Activated T-cell treated with anti-CD3 and anti-CD28 coated beads, Interleukin-2, amount 50 U/mL, for 72 hours (primary cell): ENCODE measurements at places on chromosomes 7 and 10.
A peak's percentile ranks its signal among the peaks of the same experiment; 100 is the strongest.

GRCh38 chr10:123102673-123103072, 33.1 kb upstream of the HMX3 start:
- no peaks in the 10 kb centered on the region for H3K4me1 ChIP-seq
- no peaks in the 10 kb centered on the region for H3K36me3 ChIP-seq
- no peak for DNase-seq
- H3K4me3 ChIP-seq = no peak overlapping the region

GRCh38 chr10:44962870-44963738, 3.5 kb downstream of the RASSF4 start:
- no peak overlapping the region for H3K4me3 ChIP-seq
- H3K4me1 ChIP-seq = peaks cover 45% of the 10 kb centered on the region
- H3K36me3 ChIP-seq = no peaks in the 10 kb centered on the region

DNA sequence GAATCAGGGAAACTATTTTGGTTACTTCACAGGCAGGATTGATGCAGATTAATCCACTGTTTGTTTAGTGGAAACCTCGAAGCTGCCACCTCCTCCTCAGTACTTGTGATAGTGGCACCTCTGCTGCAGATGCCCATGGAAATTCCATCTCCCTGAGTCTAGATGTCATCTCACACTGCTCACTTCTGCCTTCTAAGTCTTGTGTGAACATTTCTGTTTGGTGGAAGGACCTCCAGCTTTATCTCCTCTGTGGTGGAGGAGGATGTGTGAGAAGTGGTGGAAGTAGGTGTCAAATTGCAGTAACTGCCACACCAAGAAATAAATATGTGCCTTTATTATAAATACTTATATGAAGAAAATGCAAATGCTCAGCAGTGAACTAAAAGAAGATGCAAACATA, 25.8 kb upstream of the GPR141 start:
- no peaks in the 10 kb centered on the region for H3K36me3 ChIP-seq
- H3K4me3 ChIP-seq = no peak overlapping the region
- no peaks in the 10 kb centered on the region for H3K4me1 ChIP-seq
- no peak for DNase-seq

GRCh38 chr7:54701982-54702381, 57.0 kb downstream of the SEC61G start:
- H3K27me3 ChIP-seq = no peaks in the 10 kb centered on the region
- H3K36me3 ChIP-seq = no peaks in the 10 kb centered on the region
- no peak for DNase-seq
- H3K27ac ChIP-seq = no peak overlapping the region
- H3K4me1 ChIP-seq = no peaks in the 10 kb centered on the region

DNA sequence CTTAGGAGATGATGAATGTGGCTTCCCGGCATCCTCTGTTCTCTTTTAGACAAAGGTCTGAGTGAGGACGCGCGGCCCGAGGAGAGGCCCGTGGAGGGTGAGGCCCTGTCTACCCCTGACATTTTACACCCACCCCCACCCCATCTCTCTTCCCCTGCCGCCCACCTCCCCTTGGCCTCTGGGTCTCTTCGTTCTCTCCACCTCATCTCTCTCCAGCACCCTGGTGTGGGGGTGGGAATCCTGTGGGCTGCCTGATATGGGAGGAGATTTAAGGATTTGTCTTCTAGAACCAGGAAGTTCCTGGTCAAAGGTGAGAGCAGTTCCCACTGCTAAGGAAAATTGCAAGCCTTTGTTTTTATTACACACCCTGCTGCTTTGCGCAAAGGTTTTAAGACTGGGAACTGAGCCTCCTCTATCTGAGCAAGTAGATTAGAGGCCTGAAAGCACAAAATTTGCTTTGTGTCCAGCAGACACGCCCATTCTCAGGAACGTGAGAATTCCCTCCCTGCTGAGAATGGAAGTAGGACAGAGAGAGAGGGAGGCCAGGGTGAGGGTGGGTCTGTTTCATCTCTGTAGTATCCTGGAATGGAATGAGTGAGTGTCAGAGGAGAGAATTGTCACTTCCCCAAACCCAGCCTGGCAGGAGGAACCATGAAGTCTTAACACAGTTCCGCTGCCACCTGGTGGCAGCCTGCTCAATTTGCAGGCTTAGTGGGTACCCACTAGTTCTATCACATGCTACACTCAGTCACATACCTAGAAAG, 91.2 kb downstream of the GTF2IRD1 start:
- no peaks in the 10 kb centered on the region for H3K27me3 ChIP-seq
- no peaks in the 10 kb centered on the region for H3K36me3 ChIP-seq
- H3K4me1 ChIP-seq = no peaks in the 10 kb centered on the region
- no peak overlapping the region for H3K27ac ChIP-seq

DNA sequence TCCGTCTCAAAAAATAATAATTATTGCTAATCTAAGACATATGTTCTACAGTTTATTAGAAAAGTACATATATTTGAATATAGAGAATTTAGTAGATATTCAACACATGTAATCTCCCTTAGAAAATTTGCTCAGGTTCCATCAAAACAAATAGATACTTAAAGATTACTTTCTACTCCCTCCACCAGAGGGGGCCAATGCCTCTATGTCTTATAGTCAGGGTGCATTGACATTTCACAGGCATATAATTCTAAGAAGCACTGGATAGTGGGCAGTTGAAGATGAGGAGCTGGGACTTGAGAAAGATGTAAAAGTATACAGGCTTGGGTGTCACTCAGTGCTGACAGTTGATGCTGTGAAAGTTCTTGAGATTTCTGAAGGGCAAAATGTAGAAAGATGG, 301.6 kb upstream of the HPS1 start:
- no peak overlapping the region for H3K4me3 ChIP-seq
- H3K27me3 ChIP-seq = no peaks in the 10 kb centered on the region
- no peaks in the 10 kb centered on the region for H3K4me1 ChIP-seq
- peak; percentile 7 for DNase-seq

- H3K27ac ChIP-seq = no peak overlapping the region
- H3K4me3 ChIP-seq = no peak overlapping the region
- no peak for DNase-seq
Measured at GRCh38 chr10:90817128-90817889, 40.5 kb downstream of the HTR7 start.

DNA sequence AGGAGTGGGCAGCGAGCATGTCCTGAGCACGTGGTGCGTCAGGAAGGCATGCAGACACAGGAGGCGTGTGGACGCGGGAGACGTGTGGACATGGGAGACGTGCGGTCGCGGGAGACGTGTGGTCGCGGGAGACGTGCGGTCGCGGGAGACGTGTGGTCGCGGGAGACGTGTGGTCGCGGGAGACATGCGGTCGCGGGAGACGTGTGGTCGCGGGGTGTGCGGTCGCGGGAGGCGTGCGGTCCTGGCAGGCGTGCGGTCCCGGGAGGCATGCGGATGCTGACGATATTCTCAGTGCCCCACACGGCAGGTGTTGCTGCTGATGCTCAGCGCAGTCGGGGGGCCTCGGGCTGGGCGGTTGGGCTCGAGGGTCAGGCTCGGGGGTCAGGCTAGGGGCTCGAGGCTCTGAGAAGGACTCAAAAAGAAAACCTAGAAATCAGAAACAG, 94.2 kb downstream of the NKX6-2 start:
- H3K4me1 ChIP-seq = peaks cover 7% of the 10 kb centered on the region
- peaks cover 5% of the 10 kb centered on the region for H3K36me3 ChIP-seq
- no peak overlapping the region for H3K4me3 ChIP-seq
- H3K27me3 ChIP-seq = no peaks in the 10 kb centered on the region

DNA sequence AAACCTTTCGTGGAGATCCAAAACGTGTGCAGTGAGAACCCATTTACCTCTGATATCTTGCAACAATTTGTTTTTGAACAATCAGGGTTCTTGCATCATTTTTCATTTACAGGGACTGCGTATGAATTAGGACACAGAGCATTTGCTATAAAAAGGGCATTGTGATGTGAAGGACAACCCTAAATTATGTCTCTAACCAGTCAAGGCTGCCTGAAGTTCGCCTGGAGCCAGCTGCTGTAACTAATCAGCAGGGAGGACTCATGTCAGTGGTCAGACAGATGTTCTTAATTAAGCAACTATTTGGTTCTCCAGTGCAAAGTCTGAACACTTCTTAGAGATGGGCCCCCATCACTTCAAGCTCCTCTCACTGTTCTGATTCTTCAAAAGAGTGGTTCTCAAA, 674.8 kb downstream of the KCNMA1 start:
- H3K27ac ChIP-seq = no peak overlapping the region
- no peak overlapping the region for H3K4me3 ChIP-seq
- H3K36me3 ChIP-seq = no peaks in the 10 kb centered on the region
- no peaks in the 10 kb centered on the region for H3K4me1 ChIP-seq
- DNase-seq = no peak

DNA sequence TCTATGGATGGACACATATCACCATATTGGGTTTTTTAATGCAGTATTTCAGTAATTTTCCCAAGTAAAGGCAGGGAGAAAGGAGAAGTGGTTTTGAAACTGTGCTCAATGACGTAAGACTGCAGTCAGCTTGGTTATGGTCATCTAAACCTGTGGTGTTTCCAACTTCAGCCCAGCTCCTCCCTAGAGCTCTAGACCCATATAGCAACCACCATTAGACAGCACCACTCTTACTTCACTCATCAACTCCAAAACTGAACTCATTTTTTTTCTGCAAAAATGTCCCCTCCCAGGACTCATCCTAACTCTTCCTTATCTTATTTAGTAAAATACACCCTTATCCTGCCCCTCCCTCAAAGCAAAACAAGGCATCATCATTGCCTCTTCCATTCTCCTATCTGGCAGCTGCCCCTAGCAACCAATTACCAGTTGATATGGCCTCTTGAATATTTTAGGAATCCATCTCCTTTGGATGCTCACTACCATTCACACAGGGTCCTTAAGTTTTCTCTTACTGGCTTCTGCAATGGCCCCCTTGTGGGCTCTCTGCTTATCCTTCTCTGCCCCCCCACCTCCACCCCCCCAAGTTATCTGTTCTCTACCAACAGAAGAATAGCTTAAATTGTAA, 1.5 kb upstream of the RALA start:
- H3K4me1 ChIP-seq = peaks cover 41% of the 10 kb centered on the region
- H3K4me3 ChIP-seq = peak overlapping the region; percentile 88
- no peaks in the 10 kb centered on the region for H3K27me3 ChIP-seq
- DNase-seq = no peak
- H3K27ac ChIP-seq = peak overlapping the region; percentile 95

DNA sequence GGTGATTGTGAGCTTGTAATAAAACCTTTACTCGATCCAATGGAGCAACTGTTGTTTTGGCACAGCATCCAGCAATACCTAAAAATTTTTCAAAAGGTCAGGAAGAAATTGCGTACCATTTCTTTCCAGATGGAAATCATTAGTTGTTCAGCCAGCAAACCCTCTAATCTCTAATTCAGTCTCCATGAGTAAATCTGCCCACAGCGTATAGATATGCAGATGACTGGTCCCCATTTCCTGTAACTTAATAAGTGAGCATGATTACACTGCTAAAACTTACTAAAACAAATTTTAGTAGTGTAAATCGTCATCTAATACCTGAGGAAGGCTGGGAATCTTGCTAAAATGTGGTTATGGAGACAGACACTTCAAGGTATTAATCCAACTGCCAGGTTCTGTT, 10.6 kb downstream of the SLC25A16 start:
- no peak for DNase-seq
- no peaks in the 10 kb centered on the region for H3K4me1 ChIP-seq
- H3K27me3 ChIP-seq = no peaks in the 10 kb centered on the region
- H3K4me3 ChIP-seq = no peak overlapping the region

- no peak overlapping the region for H3K4me3 ChIP-seq
- no peak for DNase-seq
- no peaks in the 10 kb centered on the region for H3K4me1 ChIP-seq
- no peaks in the 10 kb centered on the region for H3K27me3 ChIP-seq
Measured at GRCh38 chr7:136937436-136937835, 69.0 kb downstream of the CHRM2 start.
